NCI-H82 (cell line): ENCODE measurements at places on chromosomes 5 and 9.

- no peak for DNase-seq
Observed at GRCh38 chr5:109215040-109215439, 194.7 kb downstream of the PJA2 start.

- DNase-seq, result no peak
Observed at GRCh38 chr5:142971303-142972013, 201.3 kb downstream of the ARHGAP26 start.

- peak; percentile 63 for DNase-seq
Observed at GRCh38 chr9:98191671-98192502, 550 bp downstream of the CORO2A start.

DNA sequence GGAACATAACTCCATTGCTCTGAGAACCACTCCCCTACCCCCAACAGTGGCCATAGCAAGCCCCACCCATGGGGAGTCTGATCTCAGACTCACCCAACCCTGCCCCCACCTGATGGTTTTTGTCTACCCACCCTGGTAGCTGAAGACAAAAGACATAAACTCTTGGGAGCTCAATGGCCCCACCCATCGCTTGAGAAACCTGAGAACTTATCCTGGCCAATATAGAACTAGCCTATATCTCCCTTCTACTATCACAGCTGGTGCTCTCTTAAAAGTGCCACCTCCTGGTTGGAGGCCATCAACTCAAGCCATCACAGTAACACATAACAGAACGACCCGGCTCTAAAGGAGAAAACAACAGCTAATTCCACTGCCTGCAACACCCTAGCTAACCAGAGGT, 47.9 kb upstream of the SNAPC3 start:
- DNase-seq, result no peak

- no peak for DNase-seq
Observed at GRCh38 chr9:26129217-26129616, 451.0 kb upstream of the TUSC1 start.

DNA sequence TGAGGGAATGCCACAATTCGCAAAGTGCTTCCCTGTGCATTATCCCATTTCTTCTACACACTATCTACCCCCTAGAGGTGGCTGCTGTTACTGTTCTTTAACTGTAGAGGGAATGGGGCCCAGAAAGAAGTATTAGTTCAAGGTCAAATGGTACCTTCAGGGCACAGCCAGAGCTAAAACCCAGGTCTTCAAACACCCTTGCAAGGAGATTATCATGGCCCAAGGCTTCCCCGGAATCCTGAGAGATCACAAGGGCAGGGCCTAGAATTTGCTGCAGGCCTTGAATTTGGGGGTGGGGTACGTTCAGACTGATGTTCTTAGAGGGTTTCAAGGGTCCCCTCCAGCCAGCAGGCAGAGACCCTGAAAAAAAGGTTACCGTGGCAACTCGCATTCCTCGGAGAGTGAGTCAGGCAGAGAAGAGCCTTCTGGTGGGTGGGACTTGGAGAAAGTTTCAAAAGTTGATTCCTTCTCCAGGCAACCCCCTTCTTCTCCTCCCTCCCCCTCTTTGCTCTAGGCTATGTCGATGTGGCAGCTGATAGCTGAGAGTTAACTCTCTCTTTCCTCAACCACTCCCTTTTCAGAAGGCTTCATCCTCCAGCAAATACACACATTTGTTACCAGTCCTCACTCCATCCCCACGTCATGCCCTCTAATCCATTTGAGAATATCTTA, 1.9 kb downstream of the SPARC start:
- peak; percentile 15 for DNase-seq
